ENCODE measurements at places on chromosomes 12 and 14.

- DNase-seq, result no peak
Measured at GRCh38 chr12:99627459-99627858, 20.1 kb upstream of the GARIN6 start.

DNA sequence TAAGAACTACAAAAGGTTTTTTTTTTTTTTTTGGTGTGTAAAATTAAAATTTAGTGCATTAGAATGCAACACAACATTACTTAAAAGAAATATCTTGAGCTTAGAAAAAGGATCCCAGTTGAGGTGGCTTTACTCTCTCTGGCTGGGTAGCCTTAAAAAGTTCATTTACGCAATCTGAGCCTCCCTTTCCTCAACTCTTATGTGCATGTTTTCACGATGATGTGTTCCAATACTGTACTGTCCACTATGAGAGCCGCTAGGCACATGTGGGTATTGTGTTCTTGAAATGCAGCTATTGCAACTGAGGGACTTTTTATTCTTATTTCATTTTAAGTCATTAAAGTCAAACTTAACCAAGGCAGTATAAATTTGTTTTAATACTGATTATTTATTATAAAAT lies 460.9 kb upstream of the SYT1 start:
- DNase-seq, result no peak

GRCh38 chr12:33587784-33588712 lies 148.4 kb upstream of the SYT10 start:
- no peak for DNase-seq

- no peak for DNase-seq
Measured at GRCh38 chr14:99619835-99620834, 16.1 kb upstream of the CCDC85C start.

Data from stimulated activated CD4-positive, alpha-beta T cell treated with anti-CD3 and anti-CD28 coated beads, Interleukin-1b, Interleukin-23, amount 100 ng/mL, for 48 hours (primary cell).